ENCODE measurements at places on chromosomes 2 and 18. TPM values are rescaled to one million over a fixed set of nuclear protein-coding genes. Genes with fewer than 3 reads are reported as not detected.

The ONECUT2 gene
- 0.85 TPM for total RNA-seq

The PDE6D gene
- total RNA-seq = 41.2 TPM

The IL1R2 gene
- total RNA-seq = 3.4 TPM

The SERPINB5 gene
- total RNA-seq = not detected

GRCh38 chr18:40555914-40556313 is 1399.1 kb upstream of the PIK3C3 start:
- DNase-seq = no peak

DNA sequence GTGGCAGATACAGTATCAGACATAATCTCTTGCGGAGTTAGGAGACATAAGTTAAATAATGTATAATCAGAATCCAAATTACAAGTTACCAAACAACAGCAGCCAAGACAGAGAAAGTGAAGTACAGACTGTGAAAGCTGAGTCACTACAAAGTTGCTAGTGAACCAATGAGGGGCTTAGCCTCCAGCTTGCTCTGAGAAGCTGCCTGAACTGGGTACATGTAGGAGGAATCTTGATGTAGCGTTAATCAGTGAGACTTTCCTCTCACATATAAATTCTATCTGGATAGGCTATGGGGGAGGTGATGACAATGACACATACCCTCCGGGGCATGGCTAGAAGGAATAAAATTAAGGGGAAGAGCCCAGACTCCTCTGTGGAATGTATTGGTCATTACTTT is 1234.3 kb upstream of the DDX18 start:
- no peak for DNase-seq

- no peak for DNase-seq
Measured at GRCh38 chr18:71986351-71987050, 557.6 kb downstream of the CBLN2 start.

GRCh38 chr2:164335947-164336346 is 285.3 kb downstream of the GRB14 start:
- no peak for DNase-seq

- DNase-seq = no peak
Measured at GRCh38 chr2:242044313-242044590, 174.7 kb downstream of the RTP5 start.

DNA sequence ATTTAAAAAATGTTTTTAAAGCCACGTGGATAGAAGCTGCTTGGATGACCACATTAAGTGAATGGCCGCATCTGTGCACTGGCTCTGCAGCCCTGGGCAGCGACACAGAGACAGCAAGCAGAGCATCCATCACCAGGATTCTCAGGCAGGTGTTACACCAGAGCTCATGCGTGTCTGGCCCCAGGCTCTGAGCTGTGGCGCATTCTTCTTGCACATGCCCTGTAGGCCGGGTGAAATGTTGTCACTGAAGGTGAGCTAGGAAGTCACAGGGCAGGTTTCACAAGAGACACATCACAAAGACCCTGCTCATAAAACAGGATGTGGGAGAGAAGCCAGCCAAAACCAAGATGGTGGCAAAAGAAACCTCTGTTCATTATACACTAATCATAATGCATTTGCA is 8.4 kb upstream of the PXDN start:
- DNase-seq = no peak

- DNase-seq = no peak
Measured at GRCh38 chr2:178860551-178860950, 53.3 kb upstream of the TTN start.

- no peak for DNase-seq
Measured at GRCh38 chr2:152452256-152452973, 117.4 kb downstream of the FMNL2 start.

GRCh38 chr2:159907909-159908308 is 109.9 kb upstream of the CD302 start:
- DNase-seq = no peak

DNA sequence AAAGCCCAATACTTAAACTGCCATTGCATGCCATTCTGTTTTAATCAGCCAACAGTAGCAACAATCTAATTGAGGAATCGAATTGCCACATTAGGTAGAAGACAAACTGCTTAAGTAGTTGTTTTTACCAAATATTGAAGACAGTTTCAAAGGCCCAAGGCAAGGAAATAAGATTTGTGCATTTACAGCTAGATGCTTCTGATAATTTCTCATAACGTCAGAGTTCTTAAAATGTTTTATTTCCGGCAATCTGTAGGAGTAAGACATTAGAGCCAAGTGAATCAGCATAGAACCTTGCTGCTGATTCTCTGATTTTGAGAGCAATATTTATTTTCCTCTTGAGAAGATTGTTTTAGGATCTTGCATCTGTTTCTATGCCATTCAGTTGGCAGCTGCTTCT is 174.3 kb downstream of the RBM43 start:
- no peak for DNase-seq

GRCh38 chr18:59898609-59899297 is 1.0 kb upstream of the PMAIP1 start:
- no peak for DNase-seq

- DNase-seq = no peak
Measured at GRCh38 chr2:143162997-143163396, 33.8 kb downstream of the ARHGAP15 start.
